ENCODE measurements at places on chromosomes 1 and 21.
A peak's percentile ranks its signal among the peaks of the same experiment; 100 is the strongest.

DNA sequence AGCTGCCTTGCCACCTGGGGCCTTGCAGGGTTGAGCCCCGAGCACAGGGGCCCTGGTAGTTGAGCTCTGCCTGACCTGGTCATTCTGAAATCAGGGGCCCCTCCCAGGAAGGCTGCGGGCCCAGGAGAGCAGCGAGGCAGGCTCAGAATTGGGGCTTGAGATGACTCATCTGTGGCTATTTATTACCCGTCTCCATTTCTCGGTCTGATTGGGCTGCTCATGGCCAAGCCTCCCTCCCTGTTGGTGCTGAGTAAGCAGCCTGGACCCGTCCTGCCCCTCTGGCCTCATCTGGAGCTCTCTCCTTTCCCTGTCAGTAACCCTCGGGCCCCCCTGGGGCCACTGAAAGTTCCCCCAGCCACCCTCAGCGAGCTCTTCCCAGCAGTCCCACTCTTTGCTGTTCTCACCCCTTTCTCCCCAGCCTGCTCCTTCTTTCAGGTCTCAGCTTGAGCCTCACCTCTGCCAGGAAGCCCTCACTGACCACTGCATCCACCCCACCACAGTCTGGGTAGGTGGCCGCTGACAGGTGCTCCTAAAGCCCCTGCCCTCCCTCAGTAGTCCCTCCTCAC lies 11.0 kb upstream of the TNFRSF8 start:
- DNase-seq, result no peak

- DNase-seq, result no peak
These were observed 313.9 kb downstream of the BARHL2 start for GRCh38 chr1:90402893-90403849.

DNA sequence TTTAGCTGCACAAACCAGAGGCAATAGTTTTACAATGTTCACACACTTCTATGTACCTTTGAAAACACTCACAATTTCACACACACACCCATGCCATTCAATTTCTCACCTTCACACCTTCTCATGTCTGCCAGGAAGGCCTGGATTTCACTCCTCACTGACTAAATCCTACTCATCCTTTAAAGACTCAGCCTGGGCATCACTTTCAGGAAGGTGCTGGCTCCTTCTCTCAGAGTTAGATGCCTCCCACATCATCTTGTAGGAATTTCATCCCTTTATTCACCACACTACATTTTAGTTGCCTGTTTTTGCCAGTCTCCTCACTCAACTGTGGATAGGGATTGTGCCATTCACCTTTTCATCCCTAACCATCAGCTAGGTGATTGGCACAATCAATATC lies 2.3 kb downstream of the IL20 start:
- no peak for DNase-seq

- no peak for DNase-seq
These were observed 64.3 kb upstream of the ZC3H12A start for GRCh38 chr1:37410105-37410504.

- no peak for DNase-seq
These were observed 125.5 kb downstream of the ADAMTS1 start for GRCh38 chr21:26719750-26720149.

GRCh38 chr1:8137481-8138244 lies 111.6 kb upstream of the ERRFI1 start:
- DNase-seq, result no peak

DNA sequence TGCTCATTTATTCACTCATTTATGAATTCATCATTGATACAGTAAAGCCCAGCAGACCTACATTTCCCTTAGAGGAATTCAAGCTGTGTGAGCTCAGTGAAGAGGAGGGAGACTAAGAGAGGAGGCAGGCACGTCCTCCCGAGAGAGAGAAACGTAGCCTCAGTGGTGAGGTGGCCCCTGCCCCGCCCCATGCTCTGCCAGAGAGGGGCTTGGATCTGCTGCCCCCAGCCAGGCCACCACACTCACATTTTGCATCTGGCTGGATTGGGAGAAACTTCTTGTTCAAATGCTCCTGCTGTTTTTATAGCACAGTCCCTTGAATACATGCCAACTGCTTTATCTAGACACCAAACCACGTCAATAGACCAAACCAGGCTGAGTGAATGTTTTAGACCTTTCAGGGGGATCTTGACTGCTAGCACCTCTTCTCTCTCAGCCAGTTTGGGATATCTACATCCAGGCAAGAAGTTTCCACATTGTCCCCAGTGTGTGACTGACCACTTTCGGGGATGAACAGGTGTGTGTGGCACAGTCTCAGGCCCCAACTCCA lies 67.7 kb upstream of the AJAP1 start:
- no peak for DNase-seq

GRCh38 chr1:183022202-183023145 lies 746 bp upstream of the LAMC1 start:
- DNase-seq, result peak; percentile 83

- no peak for DNase-seq
These were observed 1.5 kb upstream of the SPATC1L start for GRCh38 chr21:46185716-46186115.

DNA sequence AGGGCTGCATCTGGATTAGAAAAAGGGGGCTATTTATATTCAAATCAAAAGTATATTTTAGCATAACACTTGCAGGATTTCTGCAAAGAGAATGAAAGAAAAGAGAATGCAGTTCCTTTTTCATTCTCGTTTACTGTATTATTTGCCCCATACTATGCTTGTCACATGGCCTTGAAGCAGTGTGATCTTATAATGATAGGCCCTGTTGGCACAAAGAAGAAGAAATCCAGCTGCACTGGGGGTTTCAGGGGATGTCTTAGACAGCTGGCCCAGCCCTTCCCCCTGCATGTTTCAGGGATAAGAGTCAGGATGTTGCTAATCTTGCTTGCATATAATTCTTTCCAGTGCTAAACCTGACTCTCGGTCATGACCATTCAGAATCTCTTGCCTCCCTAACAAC lies 369.5 kb downstream of the SEC16B start:
- no peak for DNase-seq

DNA sequence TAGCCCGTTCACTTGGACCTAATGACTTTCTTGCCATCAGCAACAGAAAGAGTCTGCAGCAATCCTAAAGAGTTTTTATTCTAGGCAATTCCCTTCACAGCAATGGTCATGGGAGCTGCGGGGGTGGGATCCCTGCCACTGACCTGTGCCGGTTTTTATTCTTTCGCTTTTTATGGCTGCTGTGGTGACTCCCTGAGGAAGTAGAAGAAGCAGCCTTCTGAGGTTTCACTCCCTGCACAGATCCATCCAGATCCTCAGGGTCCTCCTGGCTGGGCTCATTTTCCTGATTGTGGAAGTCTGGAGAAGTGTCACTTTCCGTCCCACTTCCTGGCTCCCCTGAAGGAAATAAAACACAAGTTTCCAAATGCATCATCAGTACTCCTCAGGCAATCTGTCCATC lies 12.9 kb downstream of the MEAF6 start:
- DNase-seq, result no peak

DNA sequence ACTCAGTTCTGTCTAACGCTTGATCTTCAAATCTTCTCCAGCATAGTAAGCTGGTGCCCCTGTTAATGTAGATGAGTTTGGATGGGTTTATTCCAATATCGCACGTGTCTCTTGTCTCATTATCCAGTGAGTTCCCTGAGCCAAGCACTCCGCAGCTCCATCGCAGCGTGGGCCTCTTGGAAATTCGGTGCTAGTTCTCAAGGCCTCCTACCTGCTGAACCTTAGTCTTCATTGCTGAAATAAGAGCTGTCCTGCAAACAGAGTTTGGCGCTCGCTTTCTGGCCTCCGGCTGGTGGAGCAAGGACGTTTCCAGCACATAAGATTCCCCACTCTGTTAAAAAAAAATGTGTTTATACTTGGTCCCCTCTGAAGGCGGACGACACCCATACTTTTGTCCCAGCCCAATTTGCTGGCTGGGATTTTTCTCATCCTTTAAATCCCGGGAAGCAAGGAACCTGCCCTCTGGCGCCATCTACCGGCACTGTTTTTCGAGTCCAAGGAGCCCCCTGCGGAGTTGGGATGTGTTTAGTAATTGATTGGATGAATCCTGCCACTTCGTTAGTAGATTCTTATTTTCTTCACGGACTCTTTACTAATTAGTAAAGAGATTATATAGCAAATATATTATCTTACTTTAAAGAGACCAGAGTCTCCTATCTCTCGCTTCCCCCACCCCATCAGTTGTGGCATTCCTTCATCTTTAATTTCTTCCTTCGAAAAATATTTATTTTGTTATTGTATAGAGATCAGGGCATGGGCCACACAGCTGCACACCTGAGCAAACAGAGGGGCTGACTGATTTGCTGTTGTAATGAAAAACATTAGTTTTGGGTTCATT lies 14.7 kb downstream of the JUN start:
- DNase-seq, result no peak

GRCh38 chr21:46622226-46622625 lies 13.2 kb upstream of the PRMT2 start:
- DNase-seq, result no peak

DNA sequence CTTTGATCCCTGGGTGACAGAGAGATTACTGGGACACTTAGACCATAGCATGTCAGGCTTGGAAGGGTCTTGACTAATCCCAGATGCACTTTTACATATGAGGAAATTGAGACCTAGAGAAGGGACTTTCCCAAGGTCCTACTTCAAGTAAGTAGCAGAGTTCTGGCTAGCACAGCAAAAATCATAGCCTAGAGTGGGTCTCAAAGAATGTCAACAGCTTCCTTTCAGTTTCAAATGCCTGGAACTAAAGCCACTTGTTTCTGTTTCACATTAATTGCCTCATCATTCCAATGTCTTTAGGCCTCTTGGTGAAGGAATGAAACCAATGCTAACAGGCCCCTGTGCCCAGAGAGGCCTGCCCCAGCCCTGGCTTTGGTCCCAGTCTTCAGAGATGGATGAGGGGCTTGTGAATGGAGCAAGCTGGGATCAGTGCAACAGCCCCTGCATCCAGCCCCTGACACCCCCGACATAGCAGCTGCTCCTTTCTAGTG lies 26.6 kb downstream of the ATF3 start:
- DNase-seq, result no peak

- DNase-seq, result no peak
These were observed 15.8 kb downstream of the SLC41A1 start for GRCh38 chr1:205797168-205797567.

GRCh38 chr1:183911285-183911684 lies 106.4 kb downstream of the RGL1 start:
- DNase-seq, result no peak

- no peak for DNase-seq
These were observed 49.8 kb upstream of the ADORA3 start for GRCh38 chr1:111553196-111553595.

GRCh38 chr1:229365569-229365968 lies 22.7 kb upstream of the CCSAP start:
- DNase-seq, result no peak

Data from H1 (cell line).